Left renal pelvis (tissue), 4 donors: ENCODE measurements at places on chromosomes 3 and 15.

GRCh38 chr15:87219650-87220615 lies 1036.6 kb downstream of the NTRK3 start:
- no peak for DNase-seq

DNA sequence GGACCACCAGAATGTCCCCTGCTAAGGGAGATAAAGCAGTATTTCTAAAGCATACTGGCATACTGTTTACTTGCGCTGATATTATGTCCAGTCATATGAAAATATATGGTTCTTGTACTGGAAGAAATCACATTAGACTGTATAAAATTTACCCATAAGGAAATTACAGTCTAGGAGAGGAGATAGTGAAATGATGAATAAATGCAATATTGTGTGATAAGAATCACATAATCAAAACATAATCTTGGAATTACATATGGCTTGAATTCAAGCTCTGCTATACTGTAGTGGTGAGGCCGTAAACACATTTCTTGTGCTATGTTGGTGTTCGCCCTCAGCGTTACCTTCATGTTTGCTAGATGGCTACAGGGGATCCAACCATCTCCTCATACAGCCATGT lies 20.7 kb upstream of the TGFBR2 start:
- no peak for DNase-seq

GRCh38 chr3:192611411-192611810 lies 115.9 kb downstream of the FGF12 start:
- DNase-seq, result no peak

GRCh38 chr3:137409584-137409983 lies 354.5 kb upstream of the SOX14 start:
- no peak for DNase-seq

DNA sequence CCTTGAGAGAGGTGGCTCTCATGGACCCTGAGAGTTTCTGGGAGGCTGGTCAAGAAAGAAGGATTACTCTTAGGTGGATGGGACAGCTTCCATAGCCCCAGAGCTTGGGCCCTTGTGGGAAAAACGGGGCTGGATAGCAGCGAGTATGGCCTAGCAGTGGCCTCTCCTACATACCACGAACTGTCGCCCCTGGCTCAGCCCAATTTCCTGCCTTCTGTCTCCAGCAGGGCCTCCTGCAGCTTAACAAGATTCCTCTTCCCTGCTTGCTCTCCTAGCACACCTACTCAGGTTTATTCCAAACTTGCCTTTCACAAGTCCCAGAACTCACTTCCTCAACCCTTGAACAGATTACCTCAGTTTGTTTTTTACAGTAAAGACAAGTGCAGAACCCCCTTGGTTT lies 139.7 kb upstream of the TPM1 start:
- DNase-seq, result no peak
